KBM-7 (cell line): ENCODE measurements at places on chromosomes 1 and 21.
A peak's percentile ranks its signal among the peaks of the same experiment; 100 is the strongest.

DNA sequence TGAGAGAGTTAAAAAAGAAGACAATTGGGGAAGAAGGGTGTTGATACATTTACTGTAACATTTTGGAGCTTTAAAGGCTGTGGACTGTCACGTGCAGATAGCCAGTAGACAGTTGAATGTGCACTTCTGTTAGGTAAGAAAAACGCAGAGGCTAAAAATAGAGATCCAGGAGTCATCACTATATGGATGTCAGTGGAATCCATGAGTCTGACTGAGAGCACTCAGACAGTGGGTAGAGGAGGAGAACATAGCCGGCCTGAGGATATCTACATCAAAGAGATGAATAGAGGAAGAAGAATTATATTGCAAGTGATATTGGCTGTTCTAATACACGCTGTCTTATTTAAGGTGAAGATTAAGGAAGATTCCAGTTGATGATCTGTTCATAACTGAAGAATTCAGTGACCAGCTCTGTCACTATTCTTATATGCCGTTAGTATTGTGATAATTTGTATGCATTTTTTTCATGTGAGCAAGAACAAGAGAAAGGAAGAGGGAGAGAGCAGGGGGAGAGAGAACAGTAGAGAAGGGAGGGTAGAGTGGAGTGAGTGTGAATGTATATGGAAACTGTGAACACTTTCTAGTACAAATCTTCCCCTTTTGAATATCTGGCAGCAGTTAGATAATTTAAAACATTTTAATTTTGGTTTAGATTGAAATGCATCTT lies 344.8 kb downstream of the CHRM3 start:
- no peak for DNase-seq

GRCh38 chr1:197598935-197599334 lies 176.3 kb downstream of the DENND1B start:
- DNase-seq = no peak

GRCh38 chr1:79617777-79618176 lies 611.2 kb upstream of the ADGRL4 start:
- peak; percentile 2 for DNase-seq

- no peak for DNase-seq
Observed at GRCh38 chr1:228882771-228883450, 147.6 kb downstream of the RHOU start.

DNA sequence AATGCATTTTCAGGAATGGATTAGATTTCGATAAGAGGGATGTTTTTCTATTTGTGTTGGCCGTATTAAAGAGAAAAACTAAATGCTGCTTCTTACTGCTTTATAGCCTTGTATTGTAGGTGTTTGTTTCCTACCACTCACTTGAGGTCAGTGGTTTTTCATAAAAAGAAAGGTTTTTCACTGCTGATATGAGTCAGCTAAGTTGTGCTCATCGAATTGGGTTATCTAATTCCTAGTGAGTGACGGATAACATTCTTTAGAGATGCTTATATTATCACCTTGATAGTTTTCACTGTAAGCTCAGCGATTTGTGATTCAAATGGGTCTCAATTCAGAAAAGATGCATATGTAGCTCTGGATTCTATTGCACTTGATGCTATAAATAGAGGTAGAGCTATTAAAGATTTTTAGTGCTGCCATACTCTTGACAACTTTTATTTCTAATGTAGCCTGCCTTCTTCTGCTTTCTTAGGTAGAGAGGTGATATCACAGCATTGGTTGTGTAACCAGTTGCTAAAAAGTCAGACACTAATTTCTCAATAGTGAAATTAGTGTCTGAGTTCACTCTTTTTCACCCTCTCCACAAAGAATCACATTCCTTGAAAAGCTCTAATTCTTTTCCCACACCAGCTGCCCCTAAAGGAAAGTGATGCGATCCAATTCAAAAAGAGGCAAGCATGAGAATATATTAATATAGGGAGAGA lies 180.0 kb downstream of the RASAL2 start:
- no peak for DNase-seq

DNA sequence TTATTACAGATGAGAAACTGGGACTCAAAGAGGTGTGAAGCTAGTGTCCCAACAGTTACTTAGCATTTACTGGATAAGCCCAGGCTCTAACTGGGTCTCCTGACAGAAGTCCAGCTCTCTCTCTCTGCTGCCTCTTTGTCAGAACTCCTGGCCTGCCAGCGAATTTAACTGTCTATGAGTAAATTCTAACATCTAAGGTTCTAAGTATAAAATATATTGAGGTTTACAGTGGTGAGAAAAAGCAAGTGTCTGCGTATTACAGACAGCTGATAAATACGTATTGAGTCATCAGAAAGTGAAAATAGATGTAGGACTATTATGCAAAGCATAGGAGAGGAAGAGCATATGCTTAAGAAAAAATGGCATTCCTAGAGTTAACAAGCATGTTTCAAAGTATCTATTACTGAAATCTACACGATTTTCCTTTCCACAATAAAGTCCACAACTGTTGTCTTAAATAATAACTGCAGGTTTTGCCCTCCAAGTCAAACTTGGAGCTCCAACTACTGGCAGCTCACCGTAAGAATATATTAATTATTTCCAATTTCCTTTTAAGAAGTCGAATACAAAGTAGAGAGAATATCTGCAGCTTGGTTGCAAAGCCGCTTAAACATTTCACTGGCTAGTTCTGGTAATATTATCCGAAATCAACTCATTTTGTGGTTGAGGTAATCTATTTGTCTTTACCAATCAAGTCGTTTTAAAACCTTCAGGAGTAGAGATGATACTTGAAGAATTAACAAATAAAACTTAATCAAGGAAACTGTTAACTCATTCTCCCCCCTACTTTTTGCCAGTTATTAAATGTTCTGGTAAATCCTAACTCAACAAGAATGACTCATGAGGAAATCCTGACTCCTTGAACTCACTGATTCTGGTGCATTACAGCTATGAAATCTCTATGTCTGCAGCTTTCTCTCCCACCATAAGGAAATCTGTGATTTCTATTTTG lies 1.4 kb upstream of the RGS2 start:
- DNase-seq = no peak

DNA sequence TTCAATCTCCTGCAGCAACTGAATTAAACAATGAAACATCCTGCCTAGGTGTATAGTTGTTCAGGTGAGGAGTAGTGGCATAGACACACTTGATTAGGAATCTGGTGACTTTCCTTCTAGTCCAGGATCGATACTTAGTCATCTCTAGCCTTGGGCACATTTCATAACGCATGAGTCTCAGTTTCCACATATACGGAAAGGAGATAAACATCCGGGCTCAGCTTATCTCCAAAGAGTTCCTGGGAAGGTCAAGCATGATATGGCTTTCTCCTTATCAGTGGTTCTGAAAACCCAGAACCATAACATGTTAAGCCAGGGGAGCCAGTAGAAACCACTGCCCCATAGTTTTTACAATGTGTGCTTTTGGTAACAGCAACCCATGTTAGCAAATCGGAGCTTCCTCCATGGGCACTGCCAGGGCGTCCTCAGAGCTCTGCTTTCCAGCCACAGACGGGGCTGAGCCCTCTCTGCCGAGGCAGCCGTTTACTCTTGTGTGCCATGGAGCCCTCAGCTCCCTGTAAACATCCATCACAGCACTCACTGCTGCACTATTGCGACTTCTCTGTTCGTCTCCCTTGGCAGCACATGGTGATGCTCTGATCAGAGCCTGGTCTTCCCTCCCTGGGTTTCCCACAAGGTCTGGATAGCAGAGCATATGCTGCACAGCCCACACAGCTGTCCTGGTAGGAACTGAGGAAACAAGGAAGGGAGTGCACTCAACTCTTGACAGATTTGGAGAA lies 34.6 kb downstream of the RUNX1 start:
- DNase-seq = no peak

GRCh38 chr21:39927304-39927886 lies 60.2 kb downstream of the PCP4 start:
- DNase-seq = no peak

DNA sequence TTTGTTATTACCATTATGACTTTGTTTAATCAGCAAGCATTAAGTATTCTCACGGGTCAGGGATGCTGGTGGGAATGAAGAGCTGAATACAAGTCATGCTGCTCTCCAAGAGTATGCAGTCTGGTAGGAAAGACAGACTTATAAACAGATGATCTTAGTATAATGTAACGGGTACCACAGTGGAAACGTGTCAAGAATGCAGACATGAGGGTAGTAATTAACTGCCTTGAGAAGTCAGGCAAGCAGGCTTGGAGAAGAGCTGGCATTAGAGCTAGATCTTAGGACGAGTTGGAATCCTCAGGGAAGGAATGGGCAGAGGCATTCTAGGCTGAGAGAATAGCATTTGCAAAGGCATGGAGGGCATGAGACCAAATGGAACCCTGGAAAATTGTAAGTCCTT lies 19.7 kb downstream of the FAM76A start:
- no peak for DNase-seq

GRCh38 chr1:112527266-112528010 lies 18.7 kb downstream of the WNT2B start:
- DNase-seq = no peak

GRCh38 chr1:161159913-161160243 lies 578 bp downstream of the USP21 start:
- no peak for DNase-seq

DNA sequence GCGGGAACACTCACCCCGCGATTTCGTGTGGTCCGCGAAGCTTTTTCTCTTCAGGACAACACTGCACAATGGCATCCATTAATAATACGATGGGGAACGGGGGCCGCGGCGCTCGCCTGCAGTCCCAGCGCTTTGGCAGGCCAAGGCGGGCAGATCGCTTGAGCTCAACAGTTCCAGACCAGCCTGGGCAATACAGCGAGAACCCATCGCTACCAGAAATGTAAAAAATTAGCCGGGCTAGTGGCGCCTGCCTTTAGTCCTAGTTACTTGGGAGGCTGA lies 17.7 kb downstream of the OR2C3 start:
- DNase-seq = no peak

GRCh38 chr1:13865851-13866250 lies 165.9 kb downstream of the PRDM2 start:
- DNase-seq = no peak

GRCh38 chr1:243408479-243408878 lies 152.6 kb downstream of the SDCCAG8 start:
- no peak for DNase-seq

DNA sequence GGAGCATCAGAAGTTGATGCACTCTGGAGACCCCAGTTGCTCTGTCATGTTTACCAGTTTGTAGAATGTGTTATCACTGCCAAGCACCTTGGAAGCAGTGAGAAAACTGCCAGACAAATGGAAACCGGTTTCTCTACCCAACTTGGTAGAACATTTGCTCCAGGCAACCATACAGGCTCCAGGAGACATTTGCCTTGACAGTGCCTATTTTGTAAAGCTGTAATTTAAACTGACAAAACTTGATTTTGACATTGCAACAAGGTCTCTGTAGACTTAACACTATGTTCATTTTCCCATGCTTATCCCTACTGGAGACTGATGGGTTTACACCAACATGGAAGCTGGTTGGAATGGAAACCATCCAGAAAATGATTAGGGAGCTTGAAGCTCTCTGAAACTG lies 97.6 kb downstream of the ROR1 start:
- no peak for DNase-seq

DNA sequence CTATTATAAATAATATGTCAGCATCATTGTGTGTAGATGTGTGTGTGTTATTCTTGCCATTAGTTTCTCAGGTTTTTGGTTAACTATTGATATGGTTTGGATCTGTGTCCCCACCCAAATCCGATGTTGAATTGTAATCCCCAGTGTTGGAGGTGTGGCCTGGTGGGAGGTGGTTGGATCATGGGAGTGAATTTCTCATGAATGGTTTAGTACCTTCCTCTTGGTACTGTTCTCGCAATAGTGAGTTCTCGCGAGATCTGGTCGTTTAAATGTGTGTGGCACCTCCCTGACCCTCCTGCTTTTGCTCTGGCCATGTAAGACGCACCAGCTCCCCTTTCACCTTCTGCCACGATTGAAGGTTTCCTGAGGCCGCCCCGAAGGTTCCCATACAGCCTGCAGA lies 9.6 kb upstream of the POFUT2 start:
- DNase-seq = no peak

- DNase-seq = peak; percentile 45
Observed at GRCh38 chr1:231844986-231845502, 218.5 kb downstream of the DISC1 start.

GRCh38 chr1:85847356-85847755 lies 139.1 kb upstream of the ZNHIT6 start:
- DNase-seq = no peak

GRCh38 chr1:94634977-94635416 lies 93.4 kb upstream of the F3 start:
- peak; percentile 29 for DNase-seq

GRCh38 chr1:15749399-15750291 lies 7.3 kb downstream of the TMEM82 start:
- no peak for DNase-seq

GRCh38 chr21:31011412-31011811 lies 26.9 kb downstream of the KRTAP19-8 start:
- DNase-seq = no peak
